ENCODE measurements at places on chromosomes 16 and 17.

- DNase-seq: no peak
These were observed at the start of gene SLC9A5 for GRCh38 chr16:67248401-67249177. Gene SLC9A5 (plus strand): TSS chr16:67248979. CDS start chr16:67249015, 36 bp downstream.

- no peak for DNase-seq
These were observed 195.0 kb downstream of the ENGASE start for GRCh38 chr17:79269620-79270019.

DNA sequence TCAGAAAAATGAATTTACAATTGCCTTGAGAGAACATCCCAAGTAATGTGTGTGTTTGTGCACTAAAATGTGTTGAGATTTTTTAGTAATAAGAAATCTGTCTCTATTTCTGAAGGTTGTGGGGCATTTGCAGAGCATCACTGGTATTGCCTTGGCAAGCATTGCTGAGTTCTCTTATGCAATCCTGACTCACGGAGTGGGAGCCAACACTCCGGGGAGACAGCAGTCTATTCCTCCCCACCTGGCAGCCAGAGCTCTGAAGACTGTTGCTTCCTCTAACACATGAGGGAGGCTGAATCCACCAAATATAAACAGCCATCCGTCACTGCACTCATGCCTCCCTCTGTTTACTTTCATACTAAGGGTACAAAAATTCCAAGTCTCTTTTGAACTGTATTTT is 10.6 kb downstream of the CNTD1 start:
- DNase-seq: no peak

DNA sequence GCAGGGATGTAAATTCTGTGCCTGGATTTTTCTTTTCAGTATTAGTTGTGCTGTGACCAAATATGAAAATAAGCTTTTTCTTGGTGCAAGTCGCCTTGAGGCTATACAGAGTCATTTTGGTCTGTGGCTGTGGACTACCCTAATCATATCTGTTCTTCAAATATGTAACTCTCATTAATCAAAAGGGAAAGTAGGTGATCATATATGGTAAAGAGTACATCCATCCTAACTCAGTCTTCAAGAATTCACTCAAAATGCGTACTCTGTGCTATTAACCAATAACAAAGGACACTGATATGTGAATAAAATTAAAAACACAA is 2.6 kb downstream of the CPD start:
- no peak for DNase-seq

GRCh38 chr16:47374629-47375028 is 86.2 kb downstream of the ITFG1 start:
- no peak for DNase-seq

- no peak for DNase-seq
These were observed 1.6 kb downstream of the KIF22 start for GRCh38 chr16:29791845-29792807.

DNA sequence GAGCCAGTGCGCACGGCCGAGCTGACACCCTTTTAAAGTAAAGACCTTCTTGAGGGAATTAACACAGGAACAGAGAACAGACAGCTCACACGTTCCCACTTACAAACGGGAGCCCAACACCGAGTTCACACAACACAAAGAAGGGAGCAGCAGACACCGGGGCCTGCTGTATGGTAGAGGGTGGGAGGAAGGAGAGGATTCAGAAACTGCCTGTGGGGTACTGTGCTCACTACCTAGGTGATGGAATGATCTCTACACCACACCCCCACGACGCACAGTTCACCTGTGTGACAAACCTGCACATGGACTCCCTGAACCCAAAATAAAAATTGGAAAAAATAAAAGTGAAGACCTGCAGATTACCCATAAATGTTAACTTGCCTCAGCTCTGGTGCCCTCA is 32.5 kb downstream of the TMC6 start:
- DNase-seq: no peak

DNA sequence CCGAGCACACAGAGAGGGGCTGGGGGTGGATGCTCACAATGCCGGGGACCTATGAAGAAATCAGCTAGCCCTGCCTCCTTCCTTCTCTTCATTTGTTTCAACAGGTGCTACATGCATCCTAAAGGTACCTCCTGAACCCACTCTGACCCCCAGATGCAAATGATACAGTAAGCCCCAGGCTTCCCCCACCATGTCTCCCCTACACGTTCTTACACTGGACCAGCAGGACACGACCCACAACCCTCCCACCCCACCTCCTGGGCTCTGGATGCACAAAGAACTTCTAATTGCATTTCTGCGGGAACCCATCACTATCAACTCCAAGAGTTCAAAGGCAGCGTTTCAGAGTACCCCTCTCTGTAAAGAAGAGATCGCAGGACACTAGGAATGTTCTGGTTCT is 2.1 kb downstream of the XYLT1 start:
- no peak for DNase-seq

- no peak for DNase-seq
These were observed 229.5 kb downstream of the PRKCA start for GRCh38 chr17:66531851-66532295.

DNA sequence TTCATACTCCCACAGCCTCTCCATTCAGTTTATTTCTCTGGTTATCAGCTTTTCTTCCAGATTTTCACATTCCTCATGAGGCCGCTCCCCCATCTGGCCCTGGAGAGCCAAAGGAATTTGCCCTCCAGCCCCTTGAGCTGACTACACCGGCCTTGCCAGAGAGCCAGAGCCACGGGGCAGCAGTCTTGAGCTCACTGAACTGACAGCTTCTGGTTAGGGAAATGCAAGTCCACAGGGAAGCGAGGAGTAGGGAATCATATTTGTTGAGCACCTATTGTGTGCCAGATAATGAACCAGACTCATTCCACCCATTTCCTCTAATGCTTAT is 102.4 kb downstream of the ABCC12 start:
- DNase-seq: no peak

GRCh38 chr16:78116946-78117345 is 17.5 kb downstream of the WWOX start:
- no peak for DNase-seq

DNA sequence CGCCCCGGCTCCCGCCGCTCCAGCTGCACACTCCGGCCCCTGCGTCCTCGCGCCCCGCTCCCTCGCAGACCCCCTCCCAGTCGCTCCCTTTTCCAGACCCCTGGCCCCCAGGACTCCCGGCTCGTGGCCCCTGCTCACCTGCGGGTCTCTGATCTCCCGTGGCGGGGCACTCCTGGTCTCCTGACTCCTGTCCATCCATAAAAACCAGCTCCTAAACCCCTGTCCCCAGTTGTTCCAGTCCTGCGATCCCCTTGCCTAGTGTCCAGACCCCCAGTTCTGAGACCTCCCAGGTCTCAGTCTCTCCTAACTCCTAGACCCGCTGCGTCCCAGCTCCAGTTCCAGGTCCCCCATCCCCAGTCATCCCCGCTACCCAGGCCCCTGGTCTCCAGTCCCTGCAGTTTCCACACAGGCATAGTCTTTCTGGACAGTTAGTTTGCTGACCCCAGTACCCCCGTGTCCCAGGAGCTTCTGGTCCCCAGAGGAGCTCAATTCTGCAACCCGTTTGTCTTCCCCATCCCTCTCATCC is 379 bp downstream of the SNX29 start:
- no peak for DNase-seq

- no peak for DNase-seq
These were observed 151.3 kb downstream of the CYB561 start for GRCh38 chr17:63294776-63295175.

DNA sequence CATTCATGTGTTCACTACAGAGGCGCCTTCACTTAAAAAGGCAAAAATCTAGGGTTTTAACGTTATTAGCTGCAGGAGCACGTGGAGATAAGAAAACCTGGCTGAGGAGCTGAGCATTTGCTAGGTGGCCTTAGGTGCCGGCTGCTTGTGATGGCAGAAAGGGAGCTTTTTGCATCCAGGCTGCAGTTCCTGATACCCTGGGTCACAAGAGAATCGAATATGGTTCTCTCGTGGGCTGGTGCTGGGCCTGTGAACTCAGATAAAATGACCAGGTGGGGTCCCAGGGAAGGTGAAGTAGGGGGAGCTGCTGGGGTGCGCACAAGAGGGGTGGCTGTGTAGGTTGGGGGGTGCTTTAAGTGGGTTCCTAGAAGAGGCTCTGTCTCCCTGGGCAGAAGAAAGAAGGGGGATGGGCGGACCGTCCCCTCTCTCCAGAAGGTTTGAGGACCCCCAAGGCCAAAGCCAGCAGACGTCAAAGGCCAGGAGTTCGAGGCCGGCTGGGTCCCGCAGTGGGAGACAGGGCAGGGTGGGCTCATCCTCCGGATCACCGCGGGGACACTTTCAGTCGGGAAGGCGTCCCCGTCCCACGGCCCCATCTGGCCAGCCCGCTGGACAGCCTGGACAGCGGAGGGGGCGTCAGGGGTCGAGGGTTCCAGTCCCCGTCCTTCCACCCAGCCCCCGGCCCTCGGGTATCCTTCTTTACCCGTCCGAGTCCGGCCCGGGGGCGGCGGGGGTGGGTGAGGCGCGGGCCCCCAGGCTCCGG is 740 bp upstream of the CMIP start:
- no peak for DNase-seq

- DNase-seq: no peak
These were observed 30.7 kb upstream of the SSTR2 start for GRCh38 chr17:73133911-73134649.

DNA sequence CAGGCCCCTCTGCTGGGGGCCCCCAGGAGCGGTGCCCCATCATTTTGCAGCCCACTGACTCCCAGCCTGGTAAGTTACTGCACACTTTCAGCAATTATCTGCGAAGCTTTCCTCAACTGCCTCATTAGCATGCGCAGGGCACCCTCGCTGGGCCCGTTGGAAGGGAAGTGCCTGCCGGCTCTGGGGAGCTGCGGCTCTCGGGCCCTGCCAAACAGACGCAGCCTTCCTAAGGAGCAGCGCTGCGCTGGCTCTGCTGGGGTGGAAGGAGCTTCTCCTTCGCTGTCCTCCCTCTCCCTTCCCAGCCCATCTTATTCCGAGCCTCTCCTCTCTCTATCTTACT is 71.0 kb downstream of the RBBP6 start:
- DNase-seq: no peak

GRCh38 chr17:57104461-57105175 is 19.6 kb downstream of the AKAP1 start:
- no peak for DNase-seq

- no peak for DNase-seq
These were observed 40.7 kb downstream of the ACTG1 start for GRCh38 chr17:81471818-81472456.

- no peak for DNase-seq
These were observed 359.1 kb downstream of the WWOX start for GRCh38 chr16:78458588-78458987.

DNA sequence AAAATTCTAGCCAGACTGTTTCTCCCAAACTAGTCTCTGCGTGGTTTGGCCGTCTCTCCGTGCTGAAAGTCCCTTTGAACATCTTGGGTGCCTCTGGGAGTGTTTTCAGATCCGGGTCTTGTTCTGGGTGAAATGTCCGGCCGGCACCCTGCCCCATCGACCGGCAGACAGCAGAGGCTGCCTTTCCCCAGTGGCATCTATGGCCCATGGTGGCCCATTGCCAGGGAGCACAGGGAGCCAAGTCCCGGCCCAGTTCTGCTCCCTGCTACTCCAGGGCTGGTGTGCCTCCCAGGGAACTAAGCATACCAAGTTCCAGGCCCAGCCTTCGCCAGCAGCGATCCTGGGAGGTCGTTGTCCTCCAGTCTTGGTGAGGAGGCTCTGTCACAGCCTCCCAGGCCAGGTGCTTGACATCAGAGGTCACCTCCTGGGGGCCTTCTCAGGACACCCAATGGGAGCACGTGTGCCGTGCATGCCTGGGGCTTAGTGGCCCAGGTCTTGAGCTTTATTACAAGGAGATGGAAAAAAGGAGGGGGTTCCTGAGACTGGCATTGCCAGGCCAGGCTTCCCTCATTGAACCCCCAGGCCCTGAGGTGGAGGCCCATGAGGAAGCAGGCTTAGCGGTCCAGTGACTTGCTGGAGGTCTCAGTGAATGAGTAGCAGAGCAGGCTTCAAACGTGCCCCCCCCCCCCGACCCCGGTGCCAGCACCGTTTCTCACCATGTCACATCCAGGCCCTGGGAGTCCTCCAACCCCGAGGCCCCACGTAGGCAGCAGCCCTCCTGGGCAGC is 54.0 kb downstream of the PGS1 start:
- no peak for DNase-seq

DNA sequence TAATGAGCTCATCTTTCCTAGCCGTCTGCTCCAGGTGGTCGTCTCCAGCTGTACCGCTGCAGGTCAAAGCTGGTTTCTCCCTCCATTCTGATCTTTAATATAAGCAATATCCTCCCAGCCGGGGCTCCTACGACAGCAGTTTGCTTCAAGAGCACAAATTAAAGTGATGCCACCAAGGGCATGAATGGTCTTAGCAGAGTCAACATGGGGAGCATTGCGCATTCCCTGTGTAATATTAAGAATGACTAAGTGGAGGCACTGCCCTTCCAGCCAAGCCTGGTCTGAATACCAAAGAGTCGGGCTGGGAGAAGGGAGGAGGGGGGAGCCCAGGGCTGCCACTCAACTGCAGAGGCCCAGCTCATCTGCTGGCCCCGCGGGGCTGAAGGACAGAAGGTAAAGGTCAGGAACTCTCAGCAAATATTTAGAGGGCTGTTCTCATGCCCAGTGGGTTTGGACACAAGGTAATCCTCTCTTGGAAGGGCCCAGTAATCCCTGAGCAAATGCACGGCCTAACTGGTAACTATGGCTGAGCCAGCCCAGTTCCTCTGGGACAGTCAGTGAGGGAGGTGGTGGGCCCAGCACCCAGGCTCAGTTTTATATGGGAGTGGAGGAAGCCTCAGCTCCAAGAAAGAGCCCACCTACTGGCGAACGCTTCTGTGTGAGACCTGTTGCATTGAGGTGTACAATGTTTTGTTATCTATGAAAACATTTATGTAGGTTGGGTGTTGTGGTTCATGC is 121.2 kb downstream of the IRX3 start:
- no peak for DNase-seq

- no peak for DNase-seq
These were observed 2.5 kb downstream of the CBLN1 start for GRCh38 chr16:49278944-49279725.

DNA sequence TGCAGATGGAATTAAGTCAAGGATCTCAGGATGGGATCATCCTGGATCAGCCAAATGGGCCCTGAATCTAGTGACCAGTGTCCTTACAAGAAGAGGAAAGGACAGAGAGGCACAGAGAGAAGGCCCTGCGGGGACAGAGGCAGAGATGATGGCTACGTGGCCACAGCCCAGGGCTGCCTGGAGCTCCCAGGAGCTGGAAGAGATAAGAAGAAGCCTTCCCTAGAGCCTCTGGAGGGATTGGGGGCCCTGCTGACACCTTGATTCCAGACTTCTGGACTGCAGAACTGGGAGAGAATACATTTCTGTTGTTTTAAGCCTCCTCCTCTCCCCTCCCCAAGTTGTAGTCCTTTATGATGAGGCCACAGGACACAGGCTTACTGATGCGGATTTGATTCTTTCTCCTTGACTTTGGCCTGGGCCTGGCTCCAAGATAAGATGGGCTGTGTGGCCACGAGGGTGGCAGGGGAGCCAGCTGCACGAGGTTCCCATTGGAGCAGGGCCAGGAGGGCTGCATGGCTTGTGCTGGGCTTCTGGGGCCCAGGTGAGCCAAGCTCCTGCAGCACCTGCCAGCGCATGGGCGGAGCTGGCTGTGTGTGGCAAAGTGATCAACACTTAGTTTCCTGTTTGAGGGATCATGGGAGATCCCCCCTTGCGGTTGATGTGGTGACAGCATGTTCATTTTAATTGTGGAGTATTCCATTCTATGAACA is 146.1 kb downstream of the IRF8 start:
- DNase-seq: no peak

GRCh38 chr17:4176808-4177472 is 33.9 kb downstream of the CYB5D2 start:
- DNase-seq: no peak
